ENCODE measurements at places on chromosomes 7 and 10.

DNA sequence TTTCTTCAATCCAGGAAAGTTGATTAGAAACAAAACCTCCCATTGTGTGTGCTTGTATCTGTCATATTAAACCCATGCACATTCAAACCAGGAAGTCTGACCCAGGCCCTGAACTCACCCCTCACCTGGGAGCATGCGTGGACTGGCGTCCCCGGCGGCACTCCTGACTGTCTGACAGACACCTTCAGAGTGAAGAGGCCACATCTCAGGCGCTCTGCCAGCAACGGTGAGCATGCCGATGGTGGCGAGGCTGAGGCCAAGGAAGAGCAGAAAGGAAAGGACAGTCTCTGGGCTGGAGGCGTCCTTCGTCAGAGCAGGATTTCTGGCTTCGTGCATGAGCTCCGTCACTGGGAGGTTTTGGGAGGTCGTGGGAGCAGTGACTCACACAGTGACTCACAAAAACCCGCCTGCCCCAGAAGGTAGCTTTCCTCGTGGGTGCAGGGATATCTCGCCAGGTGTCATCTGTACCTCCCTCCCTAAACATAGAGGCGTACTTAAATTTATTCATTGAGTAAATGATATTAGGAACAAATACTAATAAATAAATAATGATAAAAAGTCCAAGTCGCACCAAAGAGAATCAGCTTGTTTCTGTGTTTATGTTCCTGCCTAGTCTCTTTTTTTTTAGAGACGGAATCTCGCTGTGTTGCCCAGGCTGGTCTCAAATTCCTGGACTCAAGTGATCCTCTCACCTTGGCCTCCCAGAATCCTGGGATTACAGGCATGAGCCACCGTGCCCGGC, 13.5 kb downstream of the IQCE start:
- DNase-seq: no peak

DNA sequence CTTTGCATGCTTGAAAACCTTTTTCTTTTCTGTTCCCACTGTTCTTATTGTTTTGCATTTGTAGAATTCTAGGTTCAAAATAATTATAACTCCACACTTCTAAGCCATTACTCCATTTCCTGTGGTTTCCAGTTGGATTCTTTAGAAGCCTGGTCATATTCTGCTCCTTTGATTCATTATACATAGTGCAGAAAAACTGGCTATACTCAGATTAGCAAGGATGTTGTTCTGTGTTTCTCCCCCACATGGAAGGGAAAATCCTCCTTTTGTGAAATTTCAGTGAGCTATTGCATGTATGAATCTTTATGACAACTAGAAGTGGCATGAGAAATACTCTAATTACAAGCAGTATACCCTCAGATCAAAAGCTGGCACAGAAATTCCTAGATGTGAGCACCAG, 79.5 kb downstream of the SLC13A1 start:
- DNase-seq: no peak

GRCh38 chr10:62426600-62426999, 52.4 kb downstream of the ZNF365 start:
- no peak for DNase-seq

GRCh38 chr7:116552602-116553001, 27.8 kb downstream of the CAV1 start:
- no peak for DNase-seq

DNA sequence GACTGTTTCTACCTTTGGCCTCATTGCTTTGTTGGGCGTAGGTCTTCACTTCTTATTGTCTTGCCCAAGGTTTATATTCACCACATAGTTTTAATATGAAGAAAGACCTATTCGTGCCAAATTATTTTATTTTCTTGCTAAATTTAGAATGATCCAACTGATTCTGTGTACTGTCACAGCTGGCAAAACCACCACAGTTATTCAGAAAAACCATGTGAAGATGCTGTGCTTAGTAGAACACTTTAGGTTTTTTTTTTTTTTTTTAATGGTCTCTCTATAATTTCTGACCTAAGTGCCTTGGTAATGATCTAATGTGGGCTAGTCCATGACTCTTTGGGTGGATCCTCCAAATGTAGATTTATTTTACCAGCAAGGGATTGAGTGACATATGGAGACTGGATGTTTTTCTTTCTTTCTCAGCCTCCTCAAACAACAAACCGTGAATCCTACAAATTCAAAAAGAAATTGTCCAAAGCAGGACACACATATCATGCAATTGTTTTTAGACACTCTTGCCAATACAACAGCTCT, 243.8 kb downstream of the DYNC1I1 start:
- DNase-seq: no peak

- no peak for DNase-seq
These were observed 225.6 kb downstream of the PTPRN2 start for GRCh38 chr7:158362001-158362400.

DNA sequence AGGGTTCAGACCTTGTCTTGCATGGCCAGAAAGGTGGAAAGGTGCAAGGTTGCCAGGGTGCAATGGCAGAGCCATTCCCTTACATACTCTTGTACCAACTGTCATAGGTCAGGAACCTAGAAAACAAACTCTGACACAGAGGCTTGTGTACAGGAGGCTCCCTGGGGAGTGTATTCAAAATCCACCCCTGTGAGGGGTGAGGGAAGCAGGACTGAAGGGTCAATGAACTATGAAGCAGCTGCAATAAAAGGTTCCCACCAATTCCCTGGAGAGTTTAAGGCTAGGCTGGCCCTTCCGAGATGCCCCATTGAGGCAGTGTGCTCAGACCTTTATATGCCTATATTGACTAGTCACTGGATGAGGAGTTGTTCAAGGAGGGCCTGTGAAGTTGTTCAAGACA, 13.9 kb upstream of the CUZD1 start:
- DNase-seq: no peak

GRCh38 chr10:90130321-90131086, 429.1 kb downstream of the KIF20B start:
- no peak for DNase-seq

- DNase-seq: no peak
These were observed 8.7 kb downstream of the ZNF37A start for GRCh38 chr10:38102880-38103279.

GRCh38 chr7:155568842-155569494, 22.6 kb upstream of the CNPY1 start:
- no peak for DNase-seq

DNA sequence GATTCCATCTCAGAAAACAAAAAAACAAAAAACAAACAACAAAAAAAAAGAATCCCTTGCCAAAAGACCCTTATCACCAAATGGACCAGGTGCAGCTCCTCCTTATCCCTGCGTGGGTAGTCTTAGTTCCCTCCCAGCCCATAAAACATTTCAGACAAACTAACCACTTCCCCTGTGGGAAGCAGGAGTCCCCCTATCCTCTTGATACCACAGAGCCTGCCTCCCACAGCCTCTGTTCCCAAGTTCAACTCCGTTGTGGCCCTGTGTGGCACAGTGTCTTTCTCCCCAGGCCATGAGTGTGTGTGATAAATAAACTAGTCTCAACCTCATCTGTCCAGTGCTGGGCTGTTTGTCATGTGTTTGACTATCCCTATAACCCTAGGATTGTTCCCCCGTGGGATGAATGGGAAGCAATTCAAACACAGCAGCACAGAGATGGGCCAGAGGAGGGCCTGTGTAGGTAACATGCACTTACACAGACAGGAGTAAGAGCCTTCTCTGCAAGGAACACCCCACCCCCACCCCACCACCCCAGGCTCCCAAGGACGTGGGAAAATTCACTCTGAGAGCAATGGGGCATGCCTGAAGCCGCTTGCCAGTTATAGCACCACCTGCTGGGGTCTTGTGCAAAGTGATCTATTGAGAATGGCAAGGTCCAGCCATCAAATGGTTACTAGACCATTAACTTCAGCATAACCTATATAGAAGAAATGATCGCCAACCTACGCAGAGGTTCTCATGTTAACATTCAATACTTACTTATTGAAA, 147.1 kb upstream of the GHITM start:
- DNase-seq: peak; percentile 49

GRCh38 chr7:66952343-66953043, 31.5 kb downstream of the TMEM248 start:
- DNase-seq: no peak

DNA sequence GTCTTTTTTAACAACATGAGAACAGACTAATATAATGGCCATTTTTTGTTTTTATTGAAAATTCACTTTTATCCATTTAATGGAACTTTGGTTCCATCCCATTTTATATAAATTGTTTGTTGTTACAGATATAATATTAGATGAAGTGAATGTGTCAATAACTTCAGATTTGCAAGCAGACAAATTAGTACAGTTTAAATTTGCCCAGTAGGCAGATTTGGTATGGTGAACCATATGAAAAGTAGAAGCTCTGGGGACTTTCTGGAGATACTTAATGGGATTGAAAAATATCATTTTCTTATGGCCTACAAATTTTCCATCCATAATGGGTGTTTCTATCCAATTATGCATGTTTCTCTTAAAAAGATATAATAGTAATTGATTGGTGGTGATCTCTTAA, 1196.2 kb upstream of the C7orf33 start:
- DNase-seq: no peak

GRCh38 chr10:96370584-96371157, 11.9 kb upstream of the OPALIN start:
- DNase-seq: peak; percentile 87

GRCh38 chr10:128086003-128086863, 40.0 kb downstream of the MKI67 start:
- no peak for DNase-seq

DNA sequence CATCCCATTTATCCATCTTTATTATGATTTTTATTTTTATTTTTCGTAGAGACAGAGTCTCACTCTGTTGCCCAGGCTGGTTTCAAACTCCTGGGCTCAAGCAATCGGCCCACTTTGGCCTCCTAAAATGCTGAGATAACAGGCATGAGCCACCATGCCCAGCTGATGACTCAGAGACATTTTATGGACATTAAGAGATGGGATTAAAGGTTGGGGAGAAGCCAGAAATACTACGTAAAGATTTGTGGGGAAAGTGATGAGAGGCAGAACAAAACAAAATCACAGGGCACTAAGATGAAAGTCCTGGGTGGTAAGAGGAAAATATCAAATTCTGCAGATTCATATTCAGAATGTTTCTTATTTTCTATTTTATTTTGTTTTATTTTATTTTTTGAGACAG, 7.6 kb downstream of the WNT8B start:
- DNase-seq: no peak

DNA sequence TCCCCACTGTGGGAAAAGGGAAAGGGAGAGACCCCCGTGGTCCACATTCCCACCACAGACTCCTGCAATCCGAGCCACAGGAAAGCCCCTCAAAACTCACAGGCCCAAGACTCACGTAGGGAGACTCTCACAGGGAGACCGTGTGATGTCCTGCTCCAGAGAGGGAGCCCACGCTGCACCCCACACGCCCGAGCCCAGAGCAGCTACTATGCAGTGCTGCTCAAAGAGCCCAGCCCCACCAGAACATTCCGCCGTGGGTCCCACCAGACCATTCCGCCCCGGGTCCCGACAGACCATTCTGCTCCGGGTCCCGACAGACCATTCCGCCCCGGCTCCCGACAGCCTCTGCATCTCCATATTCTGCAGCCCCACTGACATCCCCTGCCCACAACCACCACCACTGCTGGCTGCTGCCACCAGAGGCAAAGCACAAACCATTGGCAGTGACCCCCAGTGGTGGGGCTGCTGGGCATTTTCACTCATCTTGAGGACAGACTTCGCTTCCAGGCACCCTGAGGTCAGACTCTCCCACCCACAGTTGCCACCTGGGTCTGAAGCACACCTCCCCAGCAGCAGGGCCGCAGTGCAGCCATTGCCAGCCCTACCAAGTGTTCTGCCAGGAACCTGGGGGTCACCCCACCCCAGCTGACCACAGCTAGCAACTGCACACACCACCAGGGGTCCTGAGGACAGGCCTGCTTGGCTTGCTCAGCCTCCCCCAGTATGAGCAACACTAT, 625.4 kb upstream of the FOXK1 start:
- no peak for DNase-seq

DNA sequence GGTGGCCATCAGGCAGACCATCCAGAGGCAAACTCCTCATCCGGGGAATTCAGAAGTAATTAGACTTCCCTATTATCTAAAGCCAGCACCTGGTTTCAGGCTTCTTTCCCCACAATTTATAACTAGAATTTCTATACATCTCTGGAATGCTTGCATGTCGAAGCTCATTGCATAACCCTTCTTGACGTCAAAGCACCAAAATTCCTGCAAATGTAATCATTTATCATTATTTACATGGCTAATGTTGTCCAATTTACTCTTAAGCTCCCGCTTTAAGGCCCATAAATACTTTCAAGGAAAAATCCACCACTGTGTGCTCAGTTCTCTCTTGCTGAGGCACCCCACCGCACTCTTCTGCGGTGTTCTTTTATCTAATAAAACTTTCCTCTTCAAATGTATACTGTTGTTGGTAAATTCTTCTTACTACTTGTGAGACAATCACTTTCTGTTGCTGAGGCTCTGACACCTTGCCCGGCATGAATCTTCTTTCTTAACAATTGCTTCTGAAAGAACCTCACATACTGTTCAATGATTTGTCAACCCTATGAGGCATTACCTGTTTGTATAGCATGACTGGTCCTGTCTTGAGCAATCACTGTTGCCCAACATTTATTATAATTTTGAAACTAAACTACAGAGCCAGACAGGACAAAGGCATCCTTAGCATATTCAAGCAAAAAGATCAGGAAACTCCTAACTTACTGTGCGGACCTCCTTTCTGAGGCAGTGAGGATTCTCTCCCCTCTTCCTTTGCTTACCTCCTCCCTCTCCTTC, 17.4 kb upstream of the GPR141 start:
- no peak for DNase-seq

DNA sequence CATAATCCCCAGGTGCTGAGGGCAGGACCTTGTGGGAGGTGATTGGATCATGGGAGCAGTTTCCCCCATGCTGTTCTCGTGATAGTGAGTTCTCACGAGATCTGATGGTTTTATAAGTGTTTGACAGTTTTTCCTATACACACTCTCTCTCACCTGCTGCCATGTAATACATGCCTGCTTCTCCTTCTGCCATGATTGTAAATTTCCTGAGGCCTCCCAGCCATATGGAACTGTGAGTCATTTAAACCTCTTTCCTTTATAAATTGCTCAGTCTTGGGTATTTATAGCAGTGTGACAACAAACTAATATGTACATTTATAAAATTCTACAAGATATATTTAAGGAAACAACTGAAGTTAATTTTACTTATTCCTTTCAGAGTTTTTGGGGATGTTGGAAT, 170.8 kb upstream of the BET1 start:
- no peak for DNase-seq

DNA sequence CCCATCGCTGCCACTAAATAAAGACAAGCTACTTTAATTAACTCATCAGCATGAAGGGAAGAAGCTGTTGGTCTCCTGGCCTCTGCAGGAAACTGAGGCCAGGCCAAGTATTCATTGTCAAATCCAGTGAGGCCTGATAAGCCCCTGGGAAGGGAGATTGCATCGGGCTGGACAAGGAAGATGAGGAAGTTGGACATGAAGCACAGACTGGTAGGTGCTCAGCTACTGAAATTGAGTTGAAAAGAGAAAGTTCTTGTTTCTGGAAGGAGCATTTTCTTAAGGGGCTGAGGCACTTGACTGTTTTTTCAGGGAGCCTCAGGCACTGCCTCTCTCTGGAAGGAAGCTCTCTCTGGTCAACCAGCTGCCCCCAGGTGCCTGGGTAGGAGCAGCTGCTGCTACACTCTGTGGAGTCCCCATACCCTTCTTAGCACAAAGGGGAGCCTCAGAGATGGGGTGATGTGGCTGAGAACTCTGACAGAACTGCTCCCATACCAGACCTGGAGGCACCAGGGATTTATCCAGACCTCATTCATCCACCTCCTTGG, 90.3 kb upstream of the IKZF1 start:
- DNase-seq: no peak
